ENCODE measurements at places on chromosomes 4 and X.
A peak's percentile ranks its signal among the peaks of the same experiment; 100 is the strongest.

DNA sequence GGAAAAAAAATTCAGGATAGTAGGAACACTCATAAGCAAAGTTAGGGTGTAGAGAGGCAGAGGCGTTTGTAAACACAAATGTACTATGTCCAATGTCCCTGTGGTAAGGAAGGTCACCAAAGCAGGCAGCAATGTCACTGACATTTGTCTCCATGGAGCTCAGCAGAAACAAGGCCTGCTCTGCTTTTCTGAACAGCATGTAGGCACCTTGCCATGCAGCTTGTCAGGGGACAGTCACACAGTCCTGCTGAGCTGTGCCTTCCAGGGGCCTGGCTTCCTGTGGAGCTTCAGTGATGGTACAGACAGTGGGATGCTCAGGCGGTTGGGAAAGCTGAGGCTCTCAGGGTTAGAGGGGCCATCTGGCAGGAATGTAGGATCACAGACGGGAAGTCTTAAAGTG, 74.5 kb upstream of the HS3ST1 start:
- DNase-seq = no peak

DNA sequence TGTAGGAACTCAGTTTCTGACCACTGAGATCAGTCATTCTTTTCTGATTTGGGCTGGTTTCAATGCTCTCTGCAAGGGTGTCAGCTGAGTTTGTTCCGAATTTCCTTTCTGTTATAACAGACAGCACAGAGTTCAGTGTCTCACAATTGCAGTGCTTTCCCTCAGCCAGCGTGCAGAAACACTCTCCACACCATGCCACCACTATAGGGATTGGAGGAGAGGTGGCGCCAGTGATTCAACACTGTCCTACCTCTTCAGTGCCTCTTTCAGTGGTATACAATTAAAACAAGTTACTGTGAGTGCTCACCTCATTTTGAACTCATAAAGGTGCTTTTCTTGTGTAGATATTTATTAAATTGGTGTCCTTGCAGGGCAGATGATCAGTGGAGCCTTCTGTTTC, 413.2 kb upstream of the CXorf51B start:
- DNase-seq = no peak

DNA sequence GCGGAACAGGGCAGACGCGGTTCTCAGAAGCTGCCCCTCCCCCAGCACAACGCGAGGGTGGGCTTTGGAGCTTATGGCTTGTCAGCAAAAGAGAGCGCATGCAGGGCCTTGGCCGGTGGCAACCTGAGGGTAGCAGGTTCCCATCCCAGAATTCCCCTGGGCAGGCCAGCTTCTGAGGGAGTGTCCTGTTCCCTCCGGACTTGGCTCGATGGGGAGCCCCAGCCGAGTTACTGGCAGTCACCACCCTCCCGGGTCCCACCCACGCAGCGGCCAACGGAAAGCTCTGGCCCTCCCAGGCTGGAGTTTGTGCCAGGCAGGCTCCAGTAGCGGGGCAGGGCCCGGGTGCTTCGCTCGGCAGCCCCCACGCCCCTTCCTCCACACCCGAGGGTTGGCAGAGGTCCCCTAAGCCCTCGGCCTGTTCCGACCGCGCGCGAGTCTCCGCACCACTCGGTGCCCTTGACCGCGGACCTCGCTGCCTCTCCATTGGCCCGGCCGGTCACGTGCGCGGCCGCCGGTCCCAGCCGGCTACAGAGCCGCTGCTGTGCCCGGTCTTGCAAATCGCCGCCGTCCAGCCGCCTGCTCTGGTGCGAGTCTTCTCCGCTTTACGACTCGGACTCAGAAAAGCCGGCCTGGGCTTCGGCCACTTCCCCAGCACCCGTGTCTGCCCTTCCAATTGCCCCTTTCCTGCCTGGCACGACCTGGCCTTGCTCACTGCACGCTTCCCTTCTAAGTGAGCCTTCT, 20.9 kb upstream of the MTM1 start:
- DNase-seq = no peak

DNA sequence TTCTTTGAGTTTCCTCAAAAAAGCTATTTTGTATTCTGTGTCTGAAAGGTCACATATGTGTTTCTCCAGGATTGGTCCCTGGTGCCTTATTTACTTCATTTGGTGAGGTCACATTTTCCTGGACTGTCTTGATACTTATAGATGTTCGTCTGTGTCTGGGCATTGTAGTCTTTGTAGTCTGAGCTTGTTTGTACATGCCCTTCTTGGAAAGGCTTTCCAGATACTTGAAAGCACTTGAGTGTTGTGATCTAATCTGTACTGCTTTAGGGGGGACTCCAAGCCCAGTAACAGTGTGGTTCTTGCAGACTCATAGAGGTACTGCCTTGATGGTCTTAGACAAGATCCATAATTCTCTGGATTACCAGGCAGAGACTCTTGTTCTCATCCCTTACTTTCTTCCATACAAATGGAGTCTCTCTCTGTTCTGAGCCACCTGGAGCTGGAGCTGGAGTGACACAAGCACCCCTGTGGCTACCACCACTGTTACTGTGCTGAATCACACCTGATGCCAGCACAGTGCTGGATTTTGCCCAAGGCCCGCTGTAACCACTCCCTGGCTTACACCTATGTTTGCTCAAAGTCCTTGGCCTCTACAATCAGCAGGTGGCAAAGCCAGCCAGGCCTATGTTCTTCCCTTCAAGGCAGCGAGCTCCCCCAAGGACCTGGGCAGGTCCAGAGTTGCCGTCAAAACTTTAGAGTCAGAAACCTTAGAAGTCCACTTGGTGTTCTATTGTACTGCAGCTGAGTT, 72.3 kb upstream of the EFHC2 start:
- DNase-seq = no peak

- DNase-seq = no peak
These were observed 315.9 kb downstream of the LDB2 start for GRCh38 chr4:16582526-16582925.

DNA sequence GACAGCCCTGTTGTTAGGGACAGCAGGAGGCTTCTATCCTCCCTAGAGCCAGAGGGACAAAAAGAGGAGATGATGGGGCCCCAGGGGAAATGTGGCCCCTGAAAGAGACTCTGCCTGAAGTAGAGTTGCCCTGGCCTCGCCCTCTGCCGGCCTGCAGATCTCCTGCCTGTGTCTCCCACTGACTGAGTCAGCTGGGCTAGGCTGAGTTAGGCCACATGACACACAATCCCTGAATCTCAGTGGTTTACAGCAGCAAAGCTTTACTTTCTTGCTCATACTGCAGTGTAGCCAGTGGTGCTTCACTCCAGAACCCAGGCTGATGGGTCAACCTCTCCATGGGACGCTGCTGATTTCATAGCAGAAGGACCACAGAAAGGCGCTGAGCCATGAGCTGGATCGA, 23.5 kb downstream of the DRD5 start:
- DNase-seq = no peak

GRCh38 chr4:40038977-40039376, 17.7 kb upstream of the N4BP2 start:
- no peak for DNase-seq

- DNase-seq = peak; percentile 76
These were observed 133.1 kb downstream of the AKAP4 start for GRCh38 chrX:50067435-50068284.

DNA sequence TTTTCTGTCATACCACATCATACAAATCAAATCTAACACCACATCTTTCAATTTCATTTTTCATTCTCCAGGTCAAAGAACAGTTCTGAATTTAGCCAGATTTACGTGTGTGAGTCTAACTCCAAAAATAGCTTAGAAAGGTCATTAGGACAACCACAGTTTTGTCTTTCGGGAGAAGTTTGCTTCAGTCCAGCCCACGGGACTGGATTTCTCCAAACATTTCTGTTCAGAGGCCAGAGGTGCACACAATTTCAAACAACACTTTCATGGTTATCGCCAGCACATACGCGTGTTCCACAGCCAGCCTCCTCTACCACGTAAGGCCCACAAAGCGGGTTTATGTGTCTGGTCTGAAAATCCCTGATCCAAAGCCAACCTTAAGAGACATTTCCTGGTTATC, 65.9 kb downstream of the VEGFC start:
- DNase-seq = no peak

DNA sequence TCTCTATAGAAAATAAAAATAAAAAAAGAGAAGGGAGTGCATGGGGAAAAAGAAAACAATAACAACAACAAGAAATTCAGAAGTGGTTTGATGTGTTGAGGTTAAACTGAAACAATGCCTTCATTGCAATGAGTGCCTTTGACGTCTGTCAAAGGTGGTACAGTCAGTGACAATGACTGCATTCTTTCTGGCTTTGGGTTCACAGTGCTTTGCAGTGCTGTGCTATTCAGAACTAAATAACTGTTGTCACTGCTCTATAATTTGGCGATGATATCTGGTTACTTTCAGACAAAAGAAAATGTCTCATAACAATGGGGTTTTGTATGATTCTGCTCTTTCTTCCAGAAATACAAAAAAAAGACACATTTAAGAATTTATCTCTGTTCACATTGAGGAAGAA, 488.6 kb upstream of the MAGEB2 start:
- no peak for DNase-seq

GRCh38 chr4:52195869-52196268, 144.8 kb downstream of the SPATA18 start:
- DNase-seq = no peak

- no peak for DNase-seq
These were observed 28.4 kb downstream of the WFS1 start for GRCh38 chr4:6298035-6298434.

DNA sequence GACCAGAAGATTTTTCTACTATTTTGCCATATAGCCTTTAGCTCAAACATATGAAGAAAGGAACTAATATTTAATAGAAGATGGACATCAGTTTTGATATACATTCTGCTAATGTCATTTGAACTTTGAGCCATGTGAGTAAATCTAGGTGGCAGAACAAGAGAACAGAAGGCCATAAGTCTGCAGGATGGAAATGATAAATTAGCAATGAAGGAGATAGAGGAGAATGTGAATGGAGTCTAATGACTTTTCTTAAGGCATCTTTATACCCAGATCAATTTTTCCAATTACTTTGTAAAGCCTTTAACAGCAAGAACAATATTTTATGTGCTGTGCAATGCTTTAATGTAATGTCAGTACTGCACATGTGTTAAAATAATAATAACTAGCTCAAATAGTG, 30.1 kb upstream of the ALG13 start:
- no peak for DNase-seq

DNA sequence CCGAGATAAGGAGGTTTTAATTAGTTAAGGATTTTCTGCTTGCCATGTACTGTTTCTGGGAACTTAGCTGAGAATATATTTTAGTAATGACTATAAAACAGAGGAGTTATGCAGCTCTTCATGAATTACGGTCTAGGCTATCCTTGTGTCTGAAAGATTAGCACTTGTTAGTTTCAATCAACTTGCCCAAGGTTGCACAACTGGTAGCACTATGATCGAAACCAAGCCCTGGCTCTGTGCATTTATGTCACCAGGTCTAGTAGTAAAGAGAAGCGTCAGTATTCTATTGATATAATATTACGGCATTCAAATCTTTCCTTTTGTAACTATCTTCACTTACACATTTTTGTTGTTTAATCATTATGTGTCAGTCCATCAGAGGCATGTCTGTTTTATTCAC, 176.0 kb downstream of the TLL1 start:
- no peak for DNase-seq

GRCh38 chr4:26179316-26179760, 141.5 kb upstream of the RBPJ start:
- DNase-seq = no peak

DNA sequence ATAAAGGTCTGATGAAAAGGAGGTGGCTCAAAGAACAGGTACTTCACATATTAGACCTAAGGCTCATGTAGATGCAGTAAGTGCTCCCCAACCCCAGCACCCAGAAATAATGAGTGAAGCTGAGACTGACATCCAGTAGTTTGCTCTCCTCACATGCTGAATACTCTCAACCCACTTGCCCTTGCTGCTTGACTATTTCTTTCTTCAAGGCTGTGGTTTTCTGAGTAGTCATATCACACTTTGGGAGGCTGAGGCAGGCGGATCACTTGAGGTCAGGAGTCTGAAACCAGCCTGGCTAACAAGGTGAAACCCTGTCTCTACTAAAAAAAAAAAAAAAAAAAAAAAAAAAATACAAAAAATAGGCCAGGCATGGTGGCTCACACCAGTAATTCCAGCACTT, 51.5 kb upstream of the PRPS1 start:
- no peak for DNase-seq

DNA sequence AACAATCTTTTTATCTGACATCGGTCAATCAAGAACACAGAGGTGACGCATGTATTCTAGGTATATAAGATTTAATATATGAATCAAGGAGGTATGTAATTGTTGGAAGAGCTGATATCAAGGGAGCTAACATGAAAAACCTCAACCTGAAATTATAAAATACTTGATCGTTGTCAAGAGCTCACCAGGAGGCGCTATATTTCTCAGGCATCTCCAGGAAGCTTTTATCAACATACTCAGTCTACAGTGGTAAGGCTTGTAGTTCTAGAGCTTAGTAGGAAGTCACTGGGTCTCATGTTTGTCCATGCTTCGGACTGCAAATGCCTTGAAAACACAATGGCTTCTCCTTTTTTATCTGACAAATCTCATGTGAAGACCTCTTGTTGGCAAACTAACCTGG, 156.1 kb downstream of the GRXCR1 start:
- no peak for DNase-seq

GRCh38 chr4:955161-955921, 18.0 kb downstream of the DGKQ start:
- DNase-seq = no peak

DNA sequence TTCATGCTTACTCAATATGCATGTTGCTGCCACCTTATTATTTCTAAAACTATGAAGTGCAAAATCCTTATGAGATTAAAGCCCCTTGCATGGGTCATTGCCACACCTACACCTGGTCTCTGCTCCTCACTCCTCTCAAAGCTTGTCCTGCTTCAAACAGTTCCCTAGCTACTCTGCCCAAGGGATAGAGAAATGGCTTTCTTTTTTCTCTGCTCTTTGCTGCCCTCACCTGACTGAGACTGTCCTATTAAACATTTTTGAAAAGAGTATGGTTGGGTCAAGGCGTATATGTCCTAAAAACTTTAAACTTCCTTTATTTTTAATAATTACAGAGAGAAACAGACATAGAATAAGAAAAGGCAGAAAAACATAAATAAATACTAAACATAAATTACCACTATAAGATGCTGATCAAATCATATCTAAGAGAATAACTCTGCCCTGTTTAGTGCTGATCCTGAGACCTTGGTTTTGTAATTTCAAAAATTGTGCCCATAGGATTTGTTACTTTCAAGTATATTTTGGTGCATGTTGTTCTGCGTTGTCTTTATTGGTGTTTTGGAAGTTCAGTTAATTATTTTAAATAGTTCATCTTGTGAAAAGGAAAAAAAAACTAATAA, 704.9 kb upstream of the PABPC4L start:
- DNase-seq = no peak

GRCh38 chr4:24252121-24252520, 332.2 kb downstream of the DHX15 start:
- DNase-seq = no peak

DNA sequence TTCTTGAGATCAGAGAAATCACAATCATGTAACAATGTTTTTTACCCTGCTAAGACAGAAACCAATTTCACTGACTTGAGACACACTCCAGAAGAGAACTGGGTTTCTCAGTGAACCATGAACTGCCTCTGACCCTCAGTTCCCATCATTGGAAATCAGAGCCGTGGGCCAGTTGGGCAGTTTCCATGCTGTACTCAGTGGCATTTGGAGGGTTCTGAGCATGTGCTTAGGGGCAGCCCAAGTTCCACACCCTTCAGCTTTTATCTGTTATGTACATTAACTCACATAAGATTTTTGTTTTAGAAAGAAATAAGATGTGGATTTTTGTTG, 77.9 kb downstream of the BTC start:
- DNase-seq = no peak

- DNase-seq = no peak
These were observed 421.8 kb downstream of the MAPK10 start for GRCh38 chr4:85938062-85938461.

All from NCI-H1436 (cell line).